ENCODE measurements at places on chromosomes 3 and 15.

DNA sequence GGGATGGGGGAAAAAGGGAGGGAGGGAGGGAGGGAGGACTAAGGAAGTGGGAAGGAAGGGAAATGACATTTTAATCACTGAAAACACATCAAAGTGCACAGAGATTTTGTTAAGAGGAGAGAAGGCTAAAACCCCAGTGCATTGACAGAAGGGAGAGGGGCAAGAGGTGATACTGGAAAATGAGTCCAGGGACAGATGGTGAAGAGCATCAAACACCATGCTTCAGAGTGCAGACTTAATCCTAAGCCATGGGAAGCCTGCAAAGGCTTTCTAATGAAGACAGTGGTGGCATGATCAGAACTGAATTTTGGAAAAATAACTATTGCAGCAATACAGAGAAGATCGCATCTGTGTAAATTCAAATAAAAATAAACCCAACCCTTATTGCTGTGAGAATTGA lies 41.8 kb downstream of the HGD start:
- DNase-seq: no peak

- no peak for DNase-seq
These were observed 58.7 kb downstream of the FOXB1 start for GRCh38 chr15:60062826-60063225.

DNA sequence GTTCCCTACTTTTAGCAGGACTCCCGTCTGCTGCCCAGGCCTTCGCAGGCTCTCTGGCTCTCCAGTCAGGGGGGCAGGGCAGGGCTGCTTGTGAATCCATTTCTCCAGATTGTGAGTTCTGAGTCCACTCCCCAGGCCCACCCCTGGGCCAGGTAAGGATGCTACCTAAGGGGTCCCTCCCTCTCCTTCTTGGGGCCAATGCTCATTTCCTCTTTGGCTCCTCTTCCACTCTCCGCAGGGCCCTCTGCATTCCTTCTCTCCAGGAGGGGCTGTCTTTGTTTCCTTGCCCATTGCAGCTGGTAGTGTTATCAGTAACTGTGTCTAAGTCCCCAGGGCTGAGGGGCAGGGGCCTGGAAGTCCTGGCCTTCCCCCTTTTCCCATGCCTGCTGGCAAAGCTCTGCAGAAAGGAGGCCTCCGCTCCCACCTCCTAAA lies 13.0 kb upstream of the CACNA2D2 start:
- DNase-seq: no peak

DNA sequence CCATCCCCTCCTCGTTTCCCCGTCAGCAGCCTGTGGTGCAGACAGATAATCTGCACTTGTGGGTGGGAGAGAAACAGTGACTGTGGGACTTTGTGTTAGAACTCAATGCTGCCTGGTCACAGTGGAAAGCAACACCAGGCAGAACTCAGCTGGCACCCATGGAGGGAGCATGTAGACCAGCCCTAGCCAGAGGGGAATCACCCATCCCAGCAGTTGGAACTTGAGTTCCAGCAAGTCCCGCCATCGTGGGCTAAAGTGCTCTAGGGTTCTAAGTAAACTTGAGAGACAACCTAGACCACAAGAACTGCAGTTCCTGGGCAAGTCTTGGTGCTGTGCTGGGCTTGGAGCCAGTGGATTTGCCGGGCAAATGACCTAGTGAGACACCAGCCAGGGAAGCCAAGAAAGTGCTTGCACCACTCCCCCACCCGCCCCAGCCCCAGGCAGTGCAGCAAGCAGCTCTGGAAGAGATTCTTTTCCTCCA lies 24.4 kb downstream of the ISG20 start:
- DNase-seq: no peak

DNA sequence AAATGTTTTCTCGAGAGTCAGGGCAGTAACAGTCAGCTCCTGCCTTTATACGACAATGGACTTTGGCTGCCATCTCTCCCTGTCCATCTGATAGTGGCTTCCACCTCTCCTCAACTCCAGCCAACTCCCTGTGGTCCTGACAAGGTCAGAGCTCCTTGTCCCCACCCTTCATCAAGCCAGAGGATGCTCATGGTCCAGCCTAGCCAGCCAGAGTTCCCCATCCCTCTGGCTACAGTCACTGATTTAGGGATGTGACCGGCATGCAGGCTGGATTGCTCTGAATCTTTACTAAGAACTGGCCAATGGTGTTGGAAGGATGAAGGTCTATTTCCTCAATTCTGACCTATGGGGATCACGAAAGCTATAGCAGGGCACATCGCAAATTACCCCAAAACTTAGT lies 156.1 kb downstream of the OR4M2 start:
- no peak for DNase-seq

GRCh38 chr3:65265511-65265910 lies 577.7 kb upstream of the ADAMTS9 start:
- DNase-seq: no peak

GRCh38 chr15:24761704-24762302 lies 86.2 kb downstream of the NPAP1 start:
- DNase-seq: no peak

GRCh38 chr3:100057716-100058575 lies 56.4 kb downstream of the FILIP1L start:
- no peak for DNase-seq

GRCh38 chr3:143562789-143563188 lies 285.5 kb downstream of the SLC9A9 start:
- DNase-seq: no peak

DNA sequence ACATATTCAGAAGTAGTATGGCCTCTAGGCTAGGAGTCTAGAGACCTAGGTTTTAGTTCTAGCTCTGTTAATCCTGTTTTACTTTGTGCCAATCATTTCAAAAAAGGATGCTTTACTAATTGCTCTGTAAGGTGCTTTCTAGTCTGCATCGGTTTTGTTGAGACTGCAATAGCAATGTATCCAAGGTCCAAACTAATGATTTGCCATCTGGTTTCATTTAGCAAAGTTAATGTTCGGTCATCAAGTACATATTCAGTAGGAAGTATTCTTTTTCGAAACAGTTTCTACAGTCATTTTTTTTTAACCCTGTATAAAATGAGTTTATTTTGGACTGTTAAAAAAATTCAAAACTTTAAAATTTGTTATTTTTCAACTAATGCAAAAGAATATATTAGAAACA lies 2.0 kb upstream of the GALK2 start:
- DNase-seq: no peak

DNA sequence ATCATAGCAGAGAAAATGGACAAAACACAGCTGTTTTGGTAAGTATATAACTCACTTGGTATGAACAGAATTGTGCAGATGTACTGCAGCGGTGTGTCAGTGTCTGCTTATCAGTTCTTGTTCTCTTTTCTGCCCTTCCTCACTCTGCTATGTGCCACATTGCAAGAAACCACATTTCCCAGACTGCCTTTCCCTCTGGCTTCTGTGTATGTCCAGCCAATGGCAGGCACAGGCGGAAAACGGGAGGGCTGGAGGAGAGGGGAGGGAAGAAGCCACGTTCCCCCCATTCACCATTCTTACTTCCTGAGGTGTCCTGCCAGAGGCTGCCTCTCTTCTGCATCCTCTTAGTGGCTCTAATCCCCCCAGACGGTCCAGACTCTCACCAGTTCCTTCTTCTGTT lies 15.4 kb downstream of the HHLA2 start:
- no peak for DNase-seq

GRCh38 chr3:38489766-38490165 lies 6.4 kb upstream of the EXOG start:
- DNase-seq: no peak

- DNase-seq: no peak
These were observed 155.9 kb upstream of the BCL6 start for GRCh38 chr3:187900993-187901755.

DNA sequence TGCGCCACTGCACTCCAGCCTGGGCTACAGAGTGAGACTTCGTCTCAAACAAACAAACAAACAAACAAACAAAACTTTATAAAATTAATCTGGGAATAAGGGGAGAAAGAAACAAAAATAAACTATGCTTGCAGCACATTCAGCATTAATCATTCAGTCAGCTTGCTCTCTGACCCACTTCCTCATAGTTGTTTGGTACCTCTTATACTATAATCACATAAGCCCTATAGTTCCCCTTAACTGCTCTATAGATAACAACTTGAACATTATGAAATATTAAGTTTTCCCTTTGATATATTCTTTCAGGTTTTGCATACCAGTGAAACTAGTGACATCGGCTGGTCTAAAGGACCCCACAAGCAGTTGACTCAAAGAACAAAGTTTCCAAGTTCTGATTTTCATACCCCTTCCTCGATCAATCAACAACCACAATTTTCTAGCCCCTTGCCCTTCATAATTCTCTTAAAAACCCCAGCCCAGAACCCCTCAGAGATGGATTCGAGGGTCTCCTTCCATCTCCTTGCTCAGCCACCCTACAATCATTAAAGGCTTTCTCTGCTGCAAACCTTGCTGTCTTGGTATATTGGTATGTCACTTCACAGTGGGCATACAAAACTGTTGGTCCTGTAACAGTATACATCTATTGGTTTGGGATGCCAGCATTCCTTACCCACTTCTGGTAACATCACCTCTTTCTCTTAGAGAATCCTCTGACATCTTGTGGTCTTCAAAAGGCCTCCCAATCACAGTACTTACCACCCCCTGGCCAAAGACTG lies 26.4 kb downstream of the BCL2L10 start:
- DNase-seq: no peak

DNA sequence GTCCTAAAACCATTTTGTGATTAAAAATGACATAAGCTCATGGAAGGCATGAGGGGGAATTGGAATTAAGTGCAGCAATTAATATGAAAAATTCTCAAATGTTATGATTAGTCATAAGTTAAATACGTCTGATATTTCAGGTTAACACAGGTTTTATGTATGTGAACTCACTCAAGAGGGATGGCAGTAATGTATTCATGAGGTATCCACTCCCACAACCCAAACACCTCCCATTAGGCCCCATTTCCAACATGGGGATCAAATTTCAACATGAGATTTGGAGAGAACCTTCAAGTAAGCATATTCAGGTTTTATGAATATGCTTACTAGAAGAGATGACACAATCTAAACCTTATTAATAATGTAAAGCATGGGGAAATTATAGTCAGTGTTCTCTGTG lies 41.6 kb upstream of the IL20RB start:
- DNase-seq: no peak

- DNase-seq: no peak
These were observed 1.6 kb downstream of the CDV3 start for GRCh38 chr3:133575086-133575485.

GRCh38 chr3:115321400-115321805 lies 174.3 kb upstream of the ZBTB20 start:
- no peak for DNase-seq

DNA sequence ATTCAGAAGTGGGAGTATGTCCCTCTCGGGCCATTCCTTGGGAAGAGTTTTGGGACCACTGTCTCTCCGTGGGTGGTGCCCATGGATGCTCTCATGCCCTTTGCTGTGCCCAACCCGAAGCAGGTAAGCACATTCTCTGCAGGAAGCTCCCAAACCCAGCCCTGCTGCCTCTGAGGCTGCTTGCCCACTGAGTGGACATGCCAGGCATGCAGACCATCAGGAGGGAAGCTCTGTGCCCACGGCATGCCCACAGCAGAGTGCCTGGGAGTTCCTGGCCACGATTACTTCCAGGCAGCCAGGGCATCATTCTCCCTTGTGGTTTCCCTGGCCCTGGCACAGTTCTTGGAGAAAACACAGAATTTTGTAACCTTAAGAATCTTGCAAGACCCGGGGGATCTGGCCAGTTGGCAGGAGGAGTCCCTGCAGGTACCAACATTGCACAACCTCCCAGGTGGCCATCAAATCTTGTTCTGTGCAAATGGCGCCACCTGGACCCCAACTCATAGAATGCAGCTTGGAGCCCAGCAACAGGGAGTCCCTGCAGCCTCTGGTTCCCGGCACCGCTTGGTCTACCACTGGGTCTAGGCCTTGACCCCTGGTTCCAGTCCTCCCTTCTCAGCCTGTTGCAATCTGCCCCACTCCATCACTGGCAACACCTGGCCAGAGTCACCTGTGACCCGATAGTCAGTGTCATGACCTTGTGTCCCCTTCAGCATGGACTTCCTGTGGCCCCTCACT lies 20.4 kb downstream of the FAH start:
- DNase-seq: peak; percentile 81

- DNase-seq: no peak
These were observed 48.2 kb upstream of the PYDC2 start for GRCh38 chr3:191412759-191413158.

GRCh38 chr3:113279686-113280085 lies 68.3 kb downstream of the BOC start:
- no peak for DNase-seq

- peak; percentile 82 for DNase-seq
These were observed 21.4 kb upstream of the ZBED2 start for GRCh38 chr3:111616417-111617105.

GRCh38 chr3:30248423-30248822 lies 358.0 kb upstream of the TGFBR2 start:
- no peak for DNase-seq

GRCh38 chr15:71761649-71762048 lies 48.7 kb upstream of the NR2E3 start:
- DNase-seq: no peak

DNA sequence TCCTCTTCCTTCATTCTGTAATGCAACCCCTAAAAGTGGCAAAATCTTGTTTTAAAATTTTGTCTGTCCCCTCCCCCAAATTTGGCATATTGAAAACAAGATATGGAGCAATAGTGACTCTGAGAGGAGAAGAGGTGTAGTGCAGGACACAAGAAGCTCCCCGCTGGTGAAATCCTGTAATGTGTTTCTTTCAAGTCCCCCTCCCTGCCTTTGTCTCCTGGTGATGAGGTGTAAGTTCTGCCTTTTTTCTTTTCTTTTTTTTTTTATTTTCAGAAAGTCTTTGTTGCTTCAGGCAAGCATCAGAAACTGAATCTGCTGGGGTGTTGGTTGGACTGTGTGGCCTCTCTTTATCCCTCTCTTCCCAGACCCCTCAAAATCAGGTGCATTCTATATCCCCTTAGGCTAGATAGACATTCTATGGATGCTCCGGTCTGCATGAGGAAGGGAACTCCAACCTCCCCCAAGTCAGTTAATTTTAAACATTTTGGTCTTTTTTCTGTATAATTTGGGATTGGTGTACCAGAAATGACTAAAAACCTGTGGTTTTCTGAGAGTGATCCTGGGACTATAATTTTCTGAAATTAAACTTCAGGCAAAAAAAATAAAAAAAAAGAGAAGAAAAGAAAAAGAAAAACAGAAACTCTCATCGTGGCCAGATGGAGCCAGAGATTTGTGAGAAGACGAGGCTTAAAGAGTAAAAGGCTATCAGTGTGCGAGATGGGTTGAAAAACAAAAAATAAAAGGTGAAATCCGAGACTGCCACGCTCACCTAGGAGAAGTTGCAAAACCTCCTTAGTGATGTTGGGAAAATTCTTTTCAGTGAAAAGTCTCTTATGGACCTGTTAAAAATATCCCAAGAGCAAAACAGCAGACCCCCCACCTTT lies 21.4 kb downstream of the ACKR2 start:
- DNase-seq: no peak

- DNase-seq: no peak
These were observed 37.3 kb upstream of the TNIK start for GRCh38 chr3:171497468-171497867.

DNA sequence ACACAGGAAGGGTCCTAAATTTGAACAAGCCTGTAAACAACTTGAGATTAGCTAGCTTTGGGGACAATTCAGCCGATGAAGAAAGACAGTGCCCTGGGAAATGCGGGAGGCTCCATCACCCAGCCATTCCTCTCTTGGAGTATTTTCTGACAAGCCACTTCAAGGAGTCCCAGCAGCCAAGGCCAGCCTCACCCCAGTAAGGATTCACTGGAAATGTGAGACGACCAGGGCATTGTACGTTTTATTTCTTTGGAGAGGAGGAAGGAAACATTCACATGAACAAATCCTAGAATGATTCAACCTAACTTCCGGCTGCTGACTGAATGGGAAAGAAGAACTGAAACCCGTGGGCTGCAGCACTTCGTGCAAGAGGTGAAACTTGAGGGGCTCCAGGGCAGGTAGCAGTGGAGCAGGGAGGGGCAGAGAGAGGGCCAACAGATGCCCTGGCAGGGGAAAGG lies 116.4 kb upstream of the ARHGEF3 start:
- DNase-seq: peak; percentile 72

All from activated T-cell treated with anti-CD3 and anti-CD28 coated beads, Interleukin-2, amount 50 U/mL, for 24 hours (primary cell).